Left hindlimb (tissue), 1 donor: ENCODE measurements at places on chromosomes 7 and 10.

DNA sequence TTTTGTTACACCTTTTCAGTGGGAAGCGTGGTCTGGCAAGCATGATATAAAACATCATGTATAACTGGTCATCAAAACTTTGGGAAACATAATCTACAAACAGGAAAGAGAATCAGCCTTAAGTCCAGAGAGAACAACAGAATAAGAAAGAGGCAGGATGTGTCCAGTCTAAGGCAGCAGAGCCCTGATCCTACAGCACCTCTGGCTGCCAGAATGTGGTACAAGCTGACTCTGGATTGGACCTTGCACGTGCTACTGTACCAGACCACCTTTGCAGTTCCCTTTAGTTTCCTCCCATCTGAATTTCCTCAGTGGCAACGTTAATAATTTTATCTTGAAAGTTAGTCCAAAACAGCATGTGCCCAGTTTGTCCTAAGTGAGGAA lies 824.6 kb upstream of the IGFBP3 start:
- no peak for DNase-seq

DNA sequence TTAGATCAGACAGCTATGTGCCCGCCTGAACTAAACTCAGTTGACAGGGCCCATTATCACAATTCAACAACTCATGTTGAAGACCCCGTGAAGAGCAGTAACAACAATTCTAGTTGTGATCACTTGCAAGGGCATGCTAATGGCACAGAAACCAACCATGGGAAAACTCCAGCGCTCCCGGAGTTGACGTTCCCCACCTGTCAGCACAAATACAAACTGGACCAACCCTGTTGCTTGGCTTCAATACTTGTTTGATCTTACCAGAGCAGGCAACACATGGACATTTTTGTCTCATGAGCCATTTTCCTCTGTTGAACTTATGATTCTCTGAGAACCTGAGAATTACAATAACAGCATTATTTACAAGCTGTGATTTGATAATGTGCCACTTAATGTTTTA lies 119.0 kb upstream of the LANCL2 start:
- DNase-seq: no peak

DNA sequence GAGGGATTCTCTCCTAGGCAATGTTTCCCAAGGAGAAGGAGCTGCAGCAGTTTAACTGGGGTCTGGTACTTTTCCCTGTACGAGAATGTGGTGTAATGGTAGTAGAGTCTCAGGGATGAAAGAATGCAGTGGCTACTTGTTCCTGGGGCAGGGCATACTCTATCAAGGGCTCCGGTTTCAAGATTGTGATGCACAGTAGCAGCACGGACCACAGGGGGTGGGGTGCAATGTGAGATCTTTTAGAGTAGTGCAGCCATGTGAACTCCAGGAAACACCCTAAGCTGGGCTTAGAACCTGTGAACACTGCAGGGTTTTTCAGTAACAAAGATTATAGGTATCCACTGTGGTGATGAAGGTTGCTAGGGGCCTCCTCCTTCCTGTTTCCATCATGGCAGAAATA lies 903.9 kb downstream of the NRG3 start:
- DNase-seq: no peak

GRCh38 chr7:111107579-111107978 lies 16.7 kb downstream of the LRRN3 start:
- no peak for DNase-seq

- DNase-seq: no peak
Measured at GRCh38 chr7:107907790-107908189, 16.8 kb downstream of the DLD start.

DNA sequence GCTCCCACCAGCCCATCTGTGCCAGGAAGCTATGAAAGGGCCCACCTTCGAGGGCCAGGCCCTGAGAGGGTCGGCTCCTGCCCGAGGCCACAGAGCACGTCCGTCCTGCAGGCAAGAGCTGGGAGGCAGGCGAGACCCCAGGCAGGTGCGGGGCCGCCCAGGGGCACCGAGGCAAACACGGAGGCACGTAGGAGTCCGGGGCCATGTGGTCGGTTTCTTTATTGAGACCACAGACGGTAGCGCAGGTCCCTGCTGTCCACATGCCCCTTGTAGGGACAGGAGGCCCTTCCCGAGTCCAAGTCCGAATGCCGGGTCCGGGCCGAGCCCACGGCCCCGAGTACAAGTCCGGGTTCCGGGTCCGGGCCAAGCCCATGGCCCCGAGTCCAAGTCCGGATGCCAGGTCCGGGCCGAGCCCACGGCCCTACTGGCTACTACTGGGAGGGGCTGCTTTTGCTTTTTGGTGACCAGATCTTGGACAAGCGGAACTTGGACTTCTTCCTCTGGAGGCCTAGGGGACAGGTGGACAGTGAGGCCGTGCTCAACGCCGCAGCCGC lies 25.0 kb downstream of the MICALL2 start:
- DNase-seq: no peak

- DNase-seq: no peak
Measured at GRCh38 chr10:34711500-34711899, 103.6 kb downstream of the PARD3 start.

- no peak for DNase-seq
Measured at GRCh38 chr7:73451780-73452398, 18.3 kb downstream of the FZD9 start.

- no peak for DNase-seq
Measured at GRCh38 chr7:148852272-148852671, 31.8 kb downstream of the EZH2 start.

DNA sequence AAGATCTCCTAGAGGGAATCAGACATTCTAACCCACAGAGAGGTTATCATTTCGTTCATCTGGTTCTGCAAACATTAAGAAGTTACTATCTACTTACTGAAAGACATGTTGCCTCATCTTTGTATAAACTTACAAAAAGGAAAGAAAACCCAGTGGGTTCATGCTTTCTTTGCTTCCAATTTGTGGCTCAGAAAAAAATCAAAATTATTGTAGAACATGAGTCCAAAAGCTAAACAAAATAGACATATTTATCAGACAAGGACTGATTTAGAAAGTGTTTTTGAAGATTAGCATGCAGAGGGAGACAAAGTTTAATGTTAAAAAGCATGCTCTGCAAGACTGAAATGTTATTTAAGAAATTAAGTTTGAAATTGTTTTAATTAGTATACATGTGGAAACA lies 123.1 kb downstream of the MBL2 start:
- DNase-seq: no peak

- no peak for DNase-seq
Measured at GRCh38 chr10:89475591-89475998, 59.8 kb downstream of the SLC16A12 start.

- no peak for DNase-seq
Measured at GRCh38 chr7:54995166-54995565, 23.7 kb upstream of the EGFR start.

DNA sequence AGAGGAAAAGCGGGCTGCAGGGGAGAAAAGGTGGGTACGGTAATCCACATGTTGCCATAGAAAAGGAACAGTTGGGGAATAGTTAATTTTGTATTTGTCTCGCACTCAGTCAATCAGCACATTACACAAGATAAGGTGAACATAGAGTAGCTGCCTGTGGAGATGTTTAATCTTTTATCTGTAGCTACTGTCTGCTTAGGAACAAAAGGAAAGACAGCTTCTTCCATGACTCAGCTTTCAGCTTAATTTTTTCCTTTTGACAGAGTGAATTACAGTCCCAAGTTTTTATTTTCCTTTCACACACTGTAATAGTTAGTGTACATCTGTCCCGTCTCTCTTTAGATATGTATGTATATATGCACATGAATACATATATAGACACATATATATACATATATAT lies 39.3 kb upstream of the PODXL start:
- DNase-seq: no peak

GRCh38 chr10:97607095-97607636 lies 17.6 kb downstream of the C10orf62 start:
- DNase-seq: no peak

- no peak for DNase-seq
Measured at GRCh38 chr10:116763440-116763839, 21.1 kb upstream of the HSPA12A start.

DNA sequence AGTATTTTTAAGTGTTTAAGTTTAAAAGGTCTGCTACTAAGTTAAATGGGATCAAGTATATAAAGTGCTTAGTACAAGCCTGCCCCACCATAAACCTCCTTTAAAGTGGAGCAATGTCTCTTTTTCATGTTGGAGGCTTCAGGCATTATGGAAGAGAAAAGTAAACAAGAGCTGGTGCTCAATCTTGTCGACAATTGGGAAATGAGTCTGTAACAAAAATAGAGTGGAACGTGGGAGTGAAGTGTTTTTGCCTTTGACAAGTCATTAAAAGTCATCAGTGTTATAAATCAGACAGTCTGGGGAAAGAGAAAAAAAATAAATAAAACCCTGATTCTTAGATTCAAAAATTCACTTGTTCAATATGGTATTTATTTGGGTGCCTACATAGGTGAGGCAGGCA lies 44.7 kb downstream of the DNAJC12 start:
- DNase-seq: no peak

DNA sequence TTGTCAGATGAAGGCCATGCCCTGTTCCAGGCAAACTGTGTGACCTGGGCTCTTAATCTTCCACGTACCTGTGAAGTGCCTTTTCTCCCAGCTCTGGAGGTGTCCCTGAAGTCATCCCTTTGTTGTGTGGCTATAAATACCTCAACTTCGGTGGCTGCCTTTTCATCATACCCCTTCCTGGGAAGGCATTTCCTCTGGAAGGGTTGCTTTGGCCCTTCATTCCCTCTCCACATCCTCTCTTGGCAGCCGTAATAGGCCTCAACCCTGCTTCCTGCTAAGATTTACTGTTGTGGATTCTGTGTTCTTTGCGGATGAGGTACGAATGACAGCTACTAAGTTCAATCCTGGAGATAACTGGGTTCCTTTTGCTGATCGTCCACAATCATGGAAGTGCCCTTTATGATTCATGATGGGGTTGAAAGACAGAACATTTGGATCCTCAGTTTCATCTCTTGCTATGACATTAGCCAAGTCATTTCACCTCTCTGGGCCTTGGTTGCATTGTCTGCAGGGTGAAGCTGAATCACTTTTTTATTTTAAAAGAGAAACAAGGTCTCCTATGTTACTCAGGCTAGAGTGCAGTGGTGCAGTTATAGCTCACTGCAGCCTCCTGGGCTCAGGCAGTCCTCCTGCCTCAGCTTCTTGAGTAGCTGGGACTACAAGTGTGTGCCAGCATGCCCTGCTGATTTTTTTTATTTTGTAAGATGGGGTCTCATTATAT lies 23.6 kb downstream of the FKBP6 start:
- DNase-seq: no peak

- DNase-seq: no peak
Measured at GRCh38 chr10:84088626-84089025, 50.7 kb upstream of the GHITM start.

- no peak for DNase-seq
Measured at GRCh38 chr10:5599613-5600520, 66.5 kb downstream of the ASB13 start.

- DNase-seq: no peak
Measured at GRCh38 chr10:90862908-90863514, 5.2 kb upstream of the HTR7 start.

DNA sequence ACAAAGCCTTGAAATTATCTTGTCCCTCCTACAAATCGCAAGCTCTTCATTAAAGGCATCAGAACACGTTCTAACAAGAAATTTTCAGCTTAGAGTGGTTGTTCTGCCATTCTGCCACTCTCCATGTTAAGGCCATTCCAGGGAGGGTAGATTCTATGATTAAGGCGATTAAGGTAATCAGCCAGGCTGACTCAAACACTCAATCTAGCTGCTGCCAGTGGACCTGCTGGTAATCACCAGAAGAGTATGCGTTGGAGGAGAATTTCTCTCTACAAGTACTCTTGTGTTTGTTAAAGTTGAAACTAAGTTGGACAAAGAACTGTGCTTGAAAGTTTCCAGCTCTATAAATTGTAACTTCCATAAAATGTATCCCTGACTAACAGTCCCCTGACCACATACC lies 149.2 kb upstream of the COL1A2 start:
- DNase-seq: no peak
